ENCODE measurements at places on chromosomes 3 and 15. TPM values are rescaled to one million over a fixed set of nuclear protein-coding genes. Genes with fewer than 3 reads are reported as not detected.

Gene CCR8
- total RNA-seq, result not detected

Gene PPP1R14D
- total RNA-seq, result 1.5 TPM

Gene FAM162A
- total RNA-seq, result 52.5 TPM

GRCh38 chr15:74616366-74616939, 817 bp downstream of the CLK3 start:
- peaks cover 12% of the 10 kb centered on the region for H3K4me1 ChIP-seq
- DNase-seq, result no peak
- peaks cover 7% of the 10 kb centered on the region for H3K36me3 ChIP-seq
- peak overlapping the region; percentile 95 for H3K27ac ChIP-seq
- peak overlapping the region; percentile 88 for H3K4me3 ChIP-seq
- H3K27me3 ChIP-seq, result peaks cover 6% of the 10 kb centered on the region

- H3K36me3 ChIP-seq, result peaks cover 25% of the 10 kb centered on the region
- no peaks in the 10 kb centered on the region for H3K27me3 ChIP-seq
- H3K4me3 ChIP-seq, result no peak overlapping the region
- no peak for DNase-seq
- H3K27ac ChIP-seq, result no peak overlapping the region
- H3K4me1 ChIP-seq, result no peaks in the 10 kb centered on the region
Measured at GRCh38 chr15:80182611-80183261, 29.9 kb downstream of the FAH start.

GRCh38 chr3:52742418-52743041, 28.2 kb downstream of the NEK4 start:
- no peak for DNase-seq
- no peaks in the 10 kb centered on the region for H3K4me1 ChIP-seq
- H3K4me3 ChIP-seq, result no peak overlapping the region
- H3K27me3 ChIP-seq, result no peaks in the 10 kb centered on the region

DNA sequence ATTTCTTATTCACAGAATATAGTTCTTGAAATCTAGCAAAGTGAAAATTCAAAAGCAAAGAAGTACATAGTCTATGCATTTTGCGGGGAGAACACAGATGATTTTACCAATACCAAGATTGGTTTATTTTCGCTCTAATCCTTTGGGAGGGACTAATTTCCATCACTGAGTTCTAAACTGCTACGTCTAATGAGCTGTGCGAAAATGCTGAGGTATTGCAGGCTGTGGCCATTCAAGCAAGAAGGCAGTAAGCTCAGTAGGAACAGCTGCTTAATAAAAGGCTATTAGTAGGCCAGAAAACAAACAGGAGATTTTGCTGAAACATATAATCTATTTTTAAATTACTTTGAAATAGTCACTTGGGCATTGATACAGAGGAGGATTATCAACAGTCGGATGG, 379.0 kb downstream of the CNTN4 start:
- DNase-seq, result no peak
- no peaks in the 10 kb centered on the region for H3K27me3 ChIP-seq
- H3K4me1 ChIP-seq, result no peaks in the 10 kb centered on the region

DNA sequence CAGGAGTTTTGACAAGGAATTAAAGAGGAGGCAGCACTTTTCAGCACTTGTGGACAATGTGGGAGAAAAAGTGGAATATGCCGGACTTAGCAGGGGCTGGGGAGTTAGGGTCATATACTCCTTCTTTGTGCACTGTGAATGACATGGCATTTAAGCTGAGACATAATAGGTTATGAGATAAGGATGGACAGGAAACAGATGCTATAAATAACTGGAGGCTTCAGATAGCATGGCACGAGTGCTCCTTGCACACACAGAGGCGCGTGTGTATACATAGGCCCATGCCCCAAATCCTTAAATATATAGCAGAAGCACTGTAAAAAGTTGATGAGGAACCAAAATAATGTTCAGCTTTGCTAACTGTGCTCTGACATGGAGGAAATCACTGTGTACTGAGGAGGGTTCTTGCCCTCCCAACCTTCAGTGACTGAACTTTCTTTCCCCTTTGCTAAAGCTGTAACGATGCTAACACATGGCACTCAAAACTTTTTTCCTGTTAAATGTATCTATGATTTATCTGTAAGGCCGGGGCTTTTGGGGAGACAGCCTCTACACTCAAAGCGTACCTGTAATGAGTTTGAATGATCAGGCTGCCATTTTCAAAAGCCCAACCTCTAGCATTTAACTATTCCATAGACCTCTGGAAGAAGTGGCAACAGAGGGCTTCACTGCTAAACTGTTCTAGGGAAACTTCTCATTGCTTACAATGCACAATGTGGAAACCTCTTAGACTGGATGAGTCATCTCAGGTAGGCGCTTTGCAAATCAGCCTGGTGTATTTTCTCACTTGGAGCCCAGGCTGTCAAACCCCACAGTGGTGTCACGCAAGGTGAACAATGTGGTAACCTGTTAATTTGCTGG, 784.6 kb downstream of the NR2F2 start:
- no peaks in the 10 kb centered on the region for H3K27me3 ChIP-seq
- peaks cover 3% of the 10 kb centered on the region for H3K4me1 ChIP-seq
- no peaks in the 10 kb centered on the region for H3K36me3 ChIP-seq
- no peak for DNase-seq

Gene NEK10
- 3.3 TPM for total RNA-seq
